ENCODE measurements at places on chromosomes 11 and 22.

DNA sequence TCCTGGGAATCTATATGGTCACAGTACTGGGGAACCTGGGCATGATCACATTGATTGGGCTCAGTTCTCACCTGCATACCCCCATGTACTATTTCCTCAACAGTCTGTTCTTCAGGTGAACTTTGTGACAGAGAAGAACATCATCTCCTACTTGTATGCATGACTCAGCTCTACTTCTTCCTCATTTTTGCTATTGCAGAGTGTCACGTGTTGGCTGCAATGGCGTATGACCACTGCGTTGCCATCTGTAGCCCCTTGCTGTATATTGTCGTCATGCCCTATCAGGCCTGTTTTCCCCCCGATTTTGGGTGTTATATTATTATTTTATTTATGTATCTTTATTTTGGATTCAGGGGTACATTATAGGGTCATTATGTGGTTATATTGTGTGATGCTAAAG lies 2.4 kb upstream of the OR8G1 start:
- no peak for DNase-seq

- no peak for DNase-seq
Measured at GRCh38 chr11:111797145-111797581, 31.0 kb upstream of the PPP2R1B start.

- peak; percentile 27 for DNase-seq
Measured at GRCh38 chr11:45233121-45233803, 52.9 kb downstream of the SYT13 start.

- no peak for DNase-seq
Measured at GRCh38 chr11:74583024-74583624, 9.3 kb upstream of the POLD3 start.
